ENCODE measurements at places on chromosomes 5 and 9.

DNA sequence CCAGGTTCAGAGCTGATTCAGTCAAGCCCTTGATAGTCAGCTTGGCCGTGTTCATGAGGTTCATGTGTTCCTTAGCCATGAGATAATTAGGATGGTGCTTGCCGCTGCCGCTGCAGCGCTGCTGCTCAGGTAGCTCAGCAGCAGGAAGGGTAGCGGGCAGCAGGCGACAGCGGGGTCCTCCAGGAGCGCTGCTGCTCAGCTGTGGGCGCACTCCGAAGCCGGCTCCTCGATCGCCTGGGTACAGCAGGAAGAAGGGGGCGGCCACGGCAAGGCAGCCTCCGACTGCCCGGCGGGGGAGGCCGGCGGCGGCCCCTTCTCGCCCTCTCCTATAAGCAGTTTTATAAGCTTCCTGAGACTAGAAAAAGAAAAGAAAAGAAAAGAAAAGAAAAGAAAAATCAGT, 1253.6 kb downstream of the EFNA5 start:
- no peak for DNase-seq

DNA sequence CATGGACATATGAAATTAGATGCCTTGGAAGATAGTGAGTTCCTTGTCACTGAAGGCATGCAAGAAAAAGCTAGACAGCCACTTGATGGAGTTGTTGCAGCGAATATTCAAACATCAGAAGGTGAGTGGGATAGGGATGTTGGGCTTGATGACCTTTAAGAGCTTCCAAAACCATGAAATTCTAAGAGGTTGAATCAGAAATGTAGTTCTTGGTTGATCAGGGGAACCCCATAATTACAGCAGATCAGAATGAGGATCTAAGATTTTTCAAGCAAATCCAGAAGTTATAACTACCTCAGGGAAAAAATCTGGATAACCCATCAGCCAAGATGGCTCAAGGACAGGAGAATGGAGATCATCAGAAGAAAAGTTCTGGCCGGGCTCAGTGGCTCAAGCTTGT, 244.3 kb upstream of the NR4A3 start:
- no peak for DNase-seq

DNA sequence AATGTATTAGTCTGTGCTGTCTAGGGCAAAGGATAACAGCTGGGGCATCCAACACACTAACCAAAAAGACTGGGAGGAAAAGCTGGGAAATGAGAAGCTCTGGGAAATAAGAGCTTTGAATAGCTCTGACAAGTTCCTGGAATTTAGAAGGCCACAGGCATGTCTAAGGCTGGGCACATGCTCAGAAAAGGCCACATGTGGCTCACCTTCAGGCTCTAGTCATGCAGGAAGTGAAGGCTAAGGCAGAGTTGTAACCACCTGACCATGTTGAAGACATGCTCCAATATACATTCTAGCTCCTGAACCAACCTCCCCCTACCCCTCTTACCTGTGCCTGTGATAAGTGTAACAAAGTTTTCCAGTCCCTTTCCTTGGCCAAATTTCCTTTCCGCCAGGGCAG, 31.7 kb downstream of the CLTA start:
- DNase-seq, result no peak

GRCh38 chr9:84744195-84744594, 74.7 kb downstream of the NTRK2 start:
- no peak for DNase-seq

DNA sequence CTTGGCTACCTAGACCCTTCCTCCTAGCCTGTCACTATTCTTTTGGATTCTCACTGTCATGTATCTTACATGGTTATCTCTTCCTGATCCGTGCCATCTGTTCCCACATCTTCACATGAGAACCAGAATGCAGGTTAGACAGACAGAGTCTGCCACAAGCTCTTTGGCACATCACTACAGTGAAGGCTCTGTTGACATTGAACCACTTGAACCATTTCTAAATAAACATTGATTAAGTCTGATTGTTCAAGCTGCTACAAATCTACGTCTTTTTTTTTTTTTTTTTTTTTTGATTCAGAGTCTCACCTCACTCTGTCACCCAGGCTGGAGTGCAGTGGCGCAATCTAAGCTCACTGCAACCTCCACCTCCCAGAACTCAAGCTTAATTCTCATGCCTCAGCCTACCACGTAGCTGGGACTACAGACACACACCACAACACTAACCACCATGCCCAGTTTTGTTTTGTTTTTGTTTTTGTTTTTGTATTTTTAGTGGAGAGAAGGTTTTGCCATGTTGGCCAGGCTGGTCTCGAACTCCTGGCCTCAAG, 85.1 kb upstream of the LRRTM2 start:
- no peak for DNase-seq

GRCh38 chr5:114210662-114211061, 151.2 kb upstream of the KCNN2 start:
- no peak for DNase-seq

DNA sequence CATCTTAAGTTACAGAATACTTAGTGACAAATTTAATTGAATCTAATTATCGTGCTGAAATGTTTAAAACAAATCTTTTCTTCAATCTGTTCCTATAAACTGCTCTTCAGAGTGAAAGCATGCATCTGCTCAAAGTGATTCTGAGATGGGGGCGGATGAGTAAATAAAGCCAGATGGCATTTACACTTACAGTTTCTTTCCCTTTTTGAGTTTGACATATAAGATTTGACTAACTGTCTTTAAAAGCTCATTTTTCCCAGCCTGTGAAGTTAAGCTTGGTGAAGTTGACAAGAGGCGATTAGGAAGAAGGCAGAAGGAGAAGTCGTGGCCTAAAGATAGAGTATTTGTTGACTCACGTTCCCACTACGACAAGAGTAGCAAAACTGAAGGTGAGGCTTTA, 137.4 kb downstream of the LPAR1 start:
- no peak for DNase-seq

GRCh38 chr9:18766989-18767550, 265.9 kb downstream of the SAXO1 start:
- no peak for DNase-seq

DNA sequence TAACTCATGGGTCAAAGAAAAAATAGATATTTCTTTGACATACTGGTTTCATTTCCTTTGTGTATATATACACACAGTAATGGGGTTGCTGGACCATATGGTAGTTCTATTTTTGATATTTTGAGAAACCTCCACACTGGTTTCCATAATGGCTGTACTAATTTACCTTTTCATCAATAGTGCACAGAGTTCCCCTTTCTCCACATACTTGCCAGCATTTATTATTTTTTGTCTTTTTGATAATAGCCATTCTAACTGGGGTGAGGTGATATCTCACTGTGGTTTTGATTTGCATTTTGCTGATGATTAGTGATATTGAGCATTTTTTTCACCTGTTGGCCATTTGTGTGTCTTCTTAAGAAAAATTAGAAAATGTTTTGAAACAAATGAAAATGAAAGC, 78.4 kb upstream of the CKMT2 start:
- no peak for DNase-seq

- no peak for DNase-seq
Observed at GRCh38 chr5:177399997-177400868, at the start of gene PFN3. PFN3 (minus strand) TSS chr5:177400661; CDS start chr5:177400576, 85 bp downstream.

- DNase-seq, result no peak
Observed at GRCh38 chr5:57818397-57818796, 335.8 kb upstream of the ACTBL2 start.

DNA sequence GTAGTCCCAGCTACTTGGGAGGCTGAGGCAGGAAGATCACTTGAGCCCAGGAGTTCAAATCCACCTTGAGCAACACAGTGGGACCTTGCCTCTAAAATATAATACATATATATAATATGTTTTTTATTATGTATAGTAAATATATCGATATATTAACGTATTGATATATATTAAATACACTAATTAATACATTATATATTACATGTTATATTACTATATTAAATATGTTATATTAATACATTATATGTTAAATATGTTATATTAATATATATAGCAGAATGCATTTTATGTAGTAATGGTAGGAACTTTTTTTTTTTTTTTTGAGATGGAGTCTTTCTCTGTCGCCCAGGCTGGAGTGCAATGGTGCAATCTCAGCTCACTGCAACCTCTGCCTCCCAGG, 18.1 kb upstream of the BNC2 start:
- no peak for DNase-seq

GRCh38 chr5:171258737-171259415, 50.2 kb upstream of the TLX3 start:
- no peak for DNase-seq

- no peak for DNase-seq
Observed at GRCh38 chr5:53631251-53631650, 70.8 kb downstream of the NDUFS4 start.
